ENCODE measurements at places on chromosomes 3 and 15.
A peak's percentile ranks its signal among the peaks of the same experiment; 100 is the strongest.

- DNase-seq, result no peak
Observed at GRCh38 chr15:63045465-63045840, 2.9 kb downstream of the TPM1 start.

DNA sequence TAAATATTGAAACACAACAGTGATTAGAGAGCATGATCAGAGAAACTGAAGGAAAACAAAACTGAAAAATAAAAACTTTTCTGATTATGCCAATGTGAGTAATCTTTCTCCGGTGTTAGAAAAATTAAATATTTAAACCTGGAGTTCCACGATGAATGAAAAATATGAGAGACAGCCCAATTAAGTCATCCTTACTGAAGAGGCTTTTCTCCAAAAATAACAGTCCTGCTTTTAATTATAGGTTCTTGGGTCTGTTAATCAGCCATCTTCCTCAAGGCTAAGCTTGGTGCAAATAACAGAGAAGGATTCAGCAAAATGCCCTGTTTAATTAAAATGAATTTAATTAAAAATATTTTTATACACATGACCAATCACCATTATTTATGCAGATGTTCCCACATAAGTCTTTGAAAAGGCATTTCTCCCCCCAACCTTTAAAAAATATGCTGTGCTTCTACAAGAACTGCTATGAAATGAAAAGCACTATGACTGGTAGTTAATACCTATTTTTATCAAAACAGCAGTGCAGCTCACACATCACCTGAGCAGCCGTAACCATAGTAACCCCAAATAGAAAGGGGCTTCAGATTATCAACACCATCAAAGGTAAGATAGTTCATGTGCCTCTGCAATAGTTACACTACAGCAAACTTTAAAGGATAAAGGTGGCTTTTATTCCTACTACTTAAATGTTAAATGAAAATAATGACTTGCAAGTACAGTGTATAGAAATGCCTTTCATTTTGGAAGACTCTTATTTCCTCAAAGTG is 175.7 kb downstream of the SLC9A9 start:
- no peak for DNase-seq

GRCh38 chr15:50190723-50191122 is 8.7 kb downstream of the SLC27A2 start:
- no peak for DNase-seq

GRCh38 chr15:74655424-74655823 is 39.8 kb downstream of the CLK3 start:
- peak; percentile 49 for DNase-seq

DNA sequence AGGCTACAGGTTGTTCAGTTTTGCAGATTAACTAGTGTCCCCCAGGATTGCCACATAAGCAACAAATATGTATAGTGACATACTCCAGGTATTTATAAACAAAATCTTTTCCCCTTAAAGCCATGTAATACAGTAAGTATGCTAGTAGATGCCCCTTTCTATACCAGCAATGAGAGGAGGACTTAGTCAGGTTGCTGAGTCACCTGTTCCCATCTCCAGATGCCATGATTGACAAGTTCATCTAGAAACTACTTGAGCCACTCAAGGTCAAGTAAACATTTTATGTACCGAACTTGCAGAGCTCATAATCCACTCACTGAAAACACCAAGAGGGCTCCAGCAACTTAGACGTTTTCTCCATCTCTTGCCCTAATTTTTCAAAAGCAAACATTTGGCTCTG is 18.2 kb downstream of the SLC9A9 start:
- no peak for DNase-seq

- no peak for DNase-seq
Observed at GRCh38 chr15:61295239-61295638, 66.1 kb upstream of the RORA start.

DNA sequence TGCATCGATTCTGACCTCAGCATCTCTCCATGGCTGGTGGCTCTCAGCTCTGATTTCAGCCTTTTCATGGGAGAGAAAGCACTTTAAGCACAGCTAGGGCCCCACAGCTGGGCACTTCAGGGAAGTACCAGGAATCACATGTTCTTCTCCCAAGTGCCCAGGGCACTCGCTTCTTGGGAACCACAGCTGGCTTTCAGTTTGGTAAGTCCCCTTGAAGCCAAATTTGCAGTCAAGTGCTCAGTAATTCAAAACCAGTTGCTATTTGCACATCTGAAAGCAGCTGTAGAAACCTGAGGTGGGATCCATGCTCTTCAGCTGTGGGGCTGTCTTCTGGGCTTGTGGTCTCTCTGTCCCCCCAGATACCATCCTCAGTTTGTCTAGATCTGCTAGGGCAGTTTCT is 12.8 kb downstream of the GABRA5 start:
- DNase-seq, result no peak

DNA sequence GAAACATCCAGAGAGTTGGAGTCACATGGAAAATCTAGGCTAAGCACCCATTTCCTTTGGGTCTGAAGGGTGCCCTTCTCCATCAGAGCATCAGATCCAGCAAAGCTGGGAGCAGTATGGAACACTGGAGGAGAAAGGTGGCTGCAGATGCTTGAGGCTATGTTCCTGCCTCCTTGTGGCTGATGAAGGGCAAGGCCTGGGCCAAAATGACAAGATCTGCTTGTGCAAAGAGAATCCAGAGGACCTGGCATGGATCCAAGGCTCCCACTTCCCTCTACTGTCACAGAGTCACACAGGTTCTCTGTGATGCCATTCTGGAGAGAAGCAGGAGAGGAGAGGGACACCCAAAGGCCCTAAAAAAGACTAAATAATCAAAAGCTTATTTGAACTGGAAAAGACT is 9.2 kb upstream of the ATP8B4 start:
- no peak for DNase-seq

DNA sequence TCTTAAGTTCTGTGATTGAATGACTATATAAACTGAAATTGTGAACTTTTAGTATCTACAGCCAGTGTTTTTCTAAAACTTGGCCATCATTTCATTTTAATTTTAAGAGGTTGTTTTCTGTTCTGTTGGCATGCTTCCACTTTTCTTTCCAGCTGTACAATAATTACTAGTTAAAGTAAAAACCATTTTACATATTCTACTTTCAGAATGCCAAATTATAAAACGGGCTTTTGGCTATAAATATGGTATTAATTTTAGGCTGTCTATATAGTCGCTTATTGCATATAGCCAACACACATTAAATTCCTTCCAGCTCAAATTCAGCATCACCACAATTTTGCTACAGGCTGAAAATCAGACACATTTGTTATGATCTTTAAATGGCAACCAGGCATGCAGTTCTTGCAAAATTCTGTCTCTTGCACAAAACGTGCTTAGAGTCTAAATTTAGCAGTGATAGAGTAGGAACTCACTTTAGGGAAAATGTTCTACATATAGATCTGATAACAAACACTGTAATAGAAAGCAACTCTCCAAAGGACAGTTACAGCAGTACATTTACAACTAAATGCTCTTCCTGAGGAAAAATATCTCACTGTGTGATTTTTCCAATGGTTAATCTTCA is 81.1 kb downstream of the BTD start:
- DNase-seq, result no peak

GRCh38 chr15:58410353-58410752 is 21.4 kb upstream of the LIPC start:
- DNase-seq, result peak; percentile 18

DNA sequence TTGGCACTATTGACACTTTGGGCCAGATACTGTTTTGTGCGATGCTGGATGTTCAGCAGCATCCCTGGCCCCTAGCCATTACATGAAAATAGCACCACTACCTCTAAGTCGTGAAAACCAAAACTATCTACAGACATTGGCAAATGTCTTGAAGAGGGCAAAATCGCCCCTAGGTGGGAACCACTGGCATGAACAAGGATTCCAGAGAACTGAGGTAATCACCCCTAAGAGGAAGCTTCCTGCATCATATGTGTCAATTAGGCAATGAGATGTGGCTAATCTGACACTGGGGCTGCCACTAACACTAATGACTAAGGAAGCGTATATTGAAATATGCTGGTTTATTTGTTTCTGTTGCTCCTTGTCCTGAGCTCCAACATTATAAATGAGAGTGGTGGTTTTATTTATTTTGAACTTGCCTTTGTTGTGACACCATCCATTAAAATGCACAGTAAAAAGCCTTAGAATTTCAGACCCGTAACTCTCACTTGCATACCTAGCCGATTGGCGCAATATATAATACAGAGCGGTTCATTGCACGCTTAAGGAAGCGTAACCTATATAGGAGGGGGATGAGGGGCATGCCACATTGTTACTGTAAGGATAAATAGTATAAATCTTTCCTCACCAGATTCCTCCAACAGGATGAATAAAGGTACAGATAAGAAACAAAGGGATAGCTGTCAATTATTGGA is 299.8 kb upstream of the CNTN4 start:
- no peak for DNase-seq

- no peak for DNase-seq
Observed at GRCh38 chr15:25090073-25090733, 135.4 kb downstream of the SNRPN start.

GRCh38 chr15:58495891-58496408 is 64.2 kb downstream of the LIPC start:
- no peak for DNase-seq

- no peak for DNase-seq
Observed at GRCh38 chr15:66221126-66221525, 32.4 kb downstream of the MEGF11 start.

- DNase-seq, result no peak
Observed at GRCh38 chr3:10023587-10024310, 2.5 kb upstream of the FANCD2 start.

GRCh38 chr15:71611553-71612396 is 198.6 kb upstream of the NR2E3 start:
- DNase-seq, result no peak

GRCh38 chr3:152260529-152260928 is 8.2 kb upstream of the MBNL1 start:
- no peak for DNase-seq

DNA sequence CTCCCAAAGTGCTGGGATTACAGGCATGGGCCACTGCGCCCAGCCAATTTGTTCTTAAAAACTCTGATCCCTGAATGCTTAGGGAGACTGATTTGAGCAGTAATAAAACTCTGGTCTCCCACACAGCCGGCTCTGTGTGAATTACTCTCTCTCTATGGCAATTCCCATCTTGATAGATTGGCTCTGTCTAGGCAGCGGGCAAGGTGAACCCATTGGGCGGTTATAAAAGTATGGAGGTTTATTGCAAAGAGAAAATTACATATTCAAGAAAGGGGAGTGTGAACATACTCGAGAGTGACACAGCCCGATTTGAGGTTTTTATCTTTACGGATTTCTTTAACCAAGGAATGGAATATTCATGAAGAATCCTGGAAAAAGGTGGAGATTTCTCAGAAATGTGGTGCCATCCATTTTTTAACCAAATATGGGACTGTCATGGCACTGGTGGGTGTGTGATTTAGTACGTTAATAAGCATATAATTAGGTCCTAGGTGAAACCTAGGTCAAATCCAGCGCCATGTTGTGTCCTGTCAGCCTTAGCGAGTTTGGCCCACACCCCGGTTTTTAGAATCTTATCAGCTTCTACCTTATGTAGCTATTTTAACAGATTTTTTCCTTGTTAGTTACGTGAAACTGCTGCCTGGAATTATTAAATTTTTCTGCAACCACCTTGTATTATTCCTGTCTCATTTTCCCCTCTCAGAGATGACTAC is 7.2 kb upstream of the GMPS start:
- DNase-seq, result no peak

GRCh38 chr3:78076379-78076778 is 1036.5 kb downstream of the ROBO2 start:
- no peak for DNase-seq
